ENCODE measurements at places on chromosomes 7 and 10.

DNA sequence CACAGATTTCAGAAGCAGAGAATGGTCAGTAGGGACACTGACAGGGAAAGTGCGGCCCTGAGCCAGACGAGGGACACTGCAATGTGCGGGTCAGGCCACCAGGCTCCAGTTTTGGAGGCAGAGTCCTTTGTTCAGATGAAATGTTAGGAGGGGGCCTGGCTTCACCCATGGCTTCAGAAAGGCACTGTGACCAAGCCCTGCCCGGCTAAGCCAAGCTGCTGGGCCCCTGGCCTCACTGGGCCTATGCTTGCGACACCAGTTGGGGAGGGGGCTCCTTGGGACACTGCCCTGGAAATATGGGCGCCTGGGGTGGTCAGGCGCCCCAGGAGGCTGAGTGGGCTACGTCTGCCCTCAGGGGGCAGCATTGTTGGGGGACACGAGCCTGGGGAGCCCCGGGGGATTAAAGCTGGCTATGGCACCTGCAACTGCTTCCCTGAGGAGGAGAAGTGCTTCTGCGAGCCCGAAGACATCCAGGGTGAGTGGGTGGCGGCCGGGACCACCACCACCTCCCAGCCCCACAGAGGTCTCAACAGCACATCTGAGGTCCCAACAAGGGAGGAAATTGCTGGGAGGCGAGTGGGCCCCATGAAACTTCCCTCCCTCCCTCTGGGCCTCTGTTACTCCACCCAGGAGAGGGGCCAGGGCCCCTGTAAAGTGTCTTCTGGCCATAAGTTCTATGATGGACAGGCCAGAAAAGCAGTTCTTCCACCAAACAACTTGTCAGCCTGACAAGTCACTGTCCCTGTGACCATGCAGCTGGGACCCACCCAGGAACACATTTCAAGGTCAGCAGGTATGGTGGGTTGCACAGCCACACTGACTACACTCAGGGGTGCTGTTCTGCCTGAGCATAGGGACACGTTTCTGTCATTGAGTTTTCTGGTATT is 24.8 kb upstream of the CSGALNACT2 start:
- no peak for DNase-seq

DNA sequence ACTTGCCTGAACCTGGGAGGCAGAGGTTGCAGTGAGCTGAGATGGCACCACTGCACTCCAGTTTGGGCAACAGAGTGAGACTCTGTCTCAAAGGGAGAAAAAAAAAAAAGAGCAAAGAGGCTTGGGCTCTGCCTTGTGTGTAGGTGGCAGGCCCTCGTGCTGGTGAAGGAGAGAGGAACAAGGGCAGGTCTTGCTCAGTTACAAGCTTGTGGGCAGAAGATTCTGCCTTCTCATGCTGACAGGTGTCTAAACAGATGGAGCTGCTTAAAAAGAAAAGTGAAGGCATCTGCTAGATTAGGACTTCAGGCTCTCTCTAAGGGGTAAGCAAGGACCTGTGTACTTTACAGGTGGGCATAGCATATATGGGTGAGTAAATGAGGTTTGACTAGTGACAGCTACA is 65.5 kb upstream of the TRIM8 start:
- no peak for DNase-seq

DNA sequence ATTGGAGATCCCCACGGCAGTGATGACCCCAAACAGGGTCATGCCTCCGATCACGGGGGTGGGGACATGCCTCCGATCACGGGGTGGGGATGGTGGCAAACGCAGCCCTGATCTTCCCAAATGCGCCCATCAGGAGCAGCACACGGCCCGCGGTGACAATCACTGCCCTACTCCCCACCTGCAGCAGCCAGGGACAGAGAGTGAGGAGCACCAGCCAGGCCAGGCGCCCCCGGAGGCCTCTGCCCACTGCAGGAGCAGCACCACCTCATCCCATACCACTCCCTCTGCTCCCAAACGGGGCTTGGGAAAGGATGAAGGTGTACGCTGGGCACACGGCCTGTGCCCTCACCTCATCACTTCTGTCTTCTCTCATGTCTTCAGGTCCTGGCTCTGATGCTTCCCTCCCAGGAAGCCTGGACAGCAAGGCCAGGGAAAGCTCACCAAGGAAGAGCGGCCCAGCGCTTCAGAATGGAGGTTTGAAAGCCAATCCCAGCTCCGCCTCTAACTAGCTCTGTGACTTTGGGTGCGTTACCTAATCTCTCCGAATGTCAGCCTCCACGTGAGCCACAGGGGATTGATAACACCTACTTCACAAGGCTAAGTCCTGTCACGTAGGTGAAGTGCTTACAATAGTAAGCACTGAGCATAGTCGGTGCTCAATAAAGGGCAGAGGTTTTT is 37.1 kb downstream of the STRA8 start:
- DNase-seq = no peak

DNA sequence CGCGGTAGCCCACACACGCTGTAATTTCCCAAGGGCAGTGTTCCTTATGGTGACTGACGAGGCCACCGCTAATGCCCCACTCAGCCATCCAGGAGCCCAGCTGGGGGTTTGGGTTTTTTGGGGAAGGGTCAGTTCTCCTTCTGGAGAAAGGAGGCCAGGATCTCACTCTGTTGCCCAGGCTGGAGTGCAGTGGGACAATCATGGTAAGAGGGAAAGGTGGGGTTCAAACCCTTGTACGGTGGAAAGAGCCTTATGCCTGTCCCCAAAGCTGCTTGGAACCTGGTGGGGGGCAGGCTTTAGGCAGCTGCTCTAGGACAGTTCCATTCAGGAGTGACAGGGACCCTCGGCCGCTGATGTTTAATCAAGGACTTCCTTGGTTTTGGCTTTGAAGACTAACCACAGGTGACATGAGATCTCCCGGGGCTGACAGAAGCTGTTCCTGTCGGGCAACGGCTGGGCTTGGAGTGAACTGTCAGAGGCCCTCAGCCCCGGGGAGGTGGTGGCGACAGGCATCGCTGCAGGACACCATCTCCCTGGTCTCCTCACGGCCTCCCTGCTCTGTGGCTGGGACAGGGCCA is 84.5 kb downstream of the CARD11 start:
- DNase-seq = no peak

- DNase-seq = no peak
These were observed 269.9 kb upstream of the FERD3L start for GRCh38 chr7:19415123-19415522.

- no peak for DNase-seq
These were observed 27.8 kb downstream of the STN1 start for GRCh38 chr10:103890194-103890658.

DNA sequence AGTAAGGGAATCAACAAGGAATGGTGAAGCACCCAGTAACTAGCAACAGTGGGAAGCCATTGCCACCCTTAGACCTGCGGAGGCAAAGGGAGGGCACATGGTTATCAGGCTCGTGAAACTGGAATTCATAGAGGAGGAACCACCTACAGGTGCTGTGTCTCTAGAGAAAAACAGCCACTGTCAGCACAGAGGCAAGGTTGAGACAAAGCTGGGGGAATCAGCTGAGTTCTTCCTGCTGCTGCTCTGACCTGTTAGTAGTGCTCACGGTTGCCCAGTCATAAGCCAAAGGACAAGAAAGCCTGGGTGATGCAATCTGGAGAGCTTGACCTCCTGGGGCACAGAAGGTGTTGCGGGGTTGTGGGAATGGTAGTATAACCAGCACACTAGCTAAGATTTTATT is 110.1 kb downstream of the TPST1 start:
- no peak for DNase-seq

GRCh38 chr7:36942955-36943354 is 218.7 kb upstream of the AOAH start:
- DNase-seq = no peak

- DNase-seq = no peak
These were observed 38.6 kb downstream of the ZNF25 start for GRCh38 chr10:37937864-37938263.

DNA sequence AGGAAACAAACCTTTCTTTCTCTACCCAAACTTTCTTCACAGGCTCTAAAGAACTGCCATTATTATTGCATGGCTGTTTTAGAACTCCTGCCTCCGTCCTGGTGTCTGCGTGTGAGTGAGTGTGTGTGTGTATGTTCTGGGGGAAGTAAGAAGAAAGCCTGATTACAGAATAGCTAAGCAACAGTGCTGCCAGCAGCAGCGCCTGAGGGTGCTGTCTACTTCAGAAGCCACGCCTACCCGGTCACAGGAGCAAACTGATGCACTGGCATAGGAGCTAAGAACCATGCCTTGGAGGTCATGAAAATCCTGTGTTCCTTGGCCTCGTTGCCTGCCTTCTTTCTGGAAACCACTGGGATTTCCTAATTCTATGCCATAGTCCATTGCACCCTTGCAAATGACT is 25.2 kb downstream of the LIPK start:
- peak; percentile 59 for DNase-seq

- DNase-seq = no peak
These were observed 91.0 kb upstream of the PDCD4 start for GRCh38 chr10:110780704-110781103.

GRCh38 chr7:117152213-117153007 is 170.4 kb downstream of the WNT2 start:
- no peak for DNase-seq

DNA sequence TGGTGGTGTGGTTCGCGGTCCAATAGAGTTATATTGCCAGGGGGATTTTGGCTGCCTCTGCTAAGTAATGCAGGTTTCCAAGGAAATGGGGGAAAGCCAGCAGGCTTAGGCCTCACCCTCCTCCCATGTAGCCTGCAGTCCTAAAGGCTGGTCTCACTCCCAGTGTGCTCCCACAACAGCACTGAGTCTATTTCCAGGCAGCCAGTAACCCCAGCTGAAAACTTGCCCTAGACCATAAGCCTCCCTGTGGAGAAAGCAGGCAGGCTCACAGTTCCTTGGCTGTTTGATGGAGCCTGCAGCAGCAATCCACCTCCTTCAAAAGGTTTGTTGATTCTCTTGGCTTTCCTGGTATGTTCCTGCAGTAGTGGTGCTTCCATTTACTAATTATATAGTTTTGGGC is 220.0 kb upstream of the ZNF804B start:
- DNase-seq = no peak

DNA sequence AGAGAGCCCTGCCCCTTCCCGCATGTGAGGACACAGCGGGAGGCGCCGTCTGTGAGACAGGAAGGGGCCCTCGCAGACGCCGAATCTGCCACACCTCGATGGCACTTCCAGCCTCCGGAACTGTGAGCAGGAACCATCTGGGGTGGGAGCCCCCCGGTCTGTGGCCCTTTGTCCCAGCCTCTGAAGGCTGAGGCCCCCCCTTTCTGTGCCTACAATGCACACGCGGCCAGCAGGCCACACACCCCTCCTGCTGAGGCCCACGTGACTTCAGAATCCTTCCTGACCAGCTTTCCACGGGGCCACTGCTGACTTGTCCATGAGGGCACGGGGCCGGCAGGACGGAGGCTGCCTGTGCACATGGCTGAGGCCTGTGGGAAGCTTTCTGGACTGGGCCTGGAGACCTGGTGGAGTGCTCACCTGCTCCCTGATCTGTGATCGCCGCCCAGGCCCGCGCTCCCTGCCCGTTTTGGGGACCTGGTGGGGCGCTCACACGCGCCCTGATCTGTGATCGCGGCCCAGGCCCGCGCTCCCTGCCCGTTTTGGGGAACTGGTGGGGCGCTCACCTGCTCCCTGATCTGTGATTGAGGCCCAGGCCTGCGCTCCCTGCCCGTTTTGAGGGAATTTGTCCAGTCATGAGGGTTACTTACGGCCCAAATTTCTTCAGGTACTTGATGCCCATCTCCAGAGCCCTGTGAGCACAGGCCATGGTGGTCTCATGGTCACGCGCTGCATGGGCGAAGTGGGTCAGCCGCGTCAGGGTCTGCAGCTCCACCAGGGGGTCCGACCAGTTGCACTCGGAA is 34.3 kb downstream of the CFAP46 start:
- no peak for DNase-seq

DNA sequence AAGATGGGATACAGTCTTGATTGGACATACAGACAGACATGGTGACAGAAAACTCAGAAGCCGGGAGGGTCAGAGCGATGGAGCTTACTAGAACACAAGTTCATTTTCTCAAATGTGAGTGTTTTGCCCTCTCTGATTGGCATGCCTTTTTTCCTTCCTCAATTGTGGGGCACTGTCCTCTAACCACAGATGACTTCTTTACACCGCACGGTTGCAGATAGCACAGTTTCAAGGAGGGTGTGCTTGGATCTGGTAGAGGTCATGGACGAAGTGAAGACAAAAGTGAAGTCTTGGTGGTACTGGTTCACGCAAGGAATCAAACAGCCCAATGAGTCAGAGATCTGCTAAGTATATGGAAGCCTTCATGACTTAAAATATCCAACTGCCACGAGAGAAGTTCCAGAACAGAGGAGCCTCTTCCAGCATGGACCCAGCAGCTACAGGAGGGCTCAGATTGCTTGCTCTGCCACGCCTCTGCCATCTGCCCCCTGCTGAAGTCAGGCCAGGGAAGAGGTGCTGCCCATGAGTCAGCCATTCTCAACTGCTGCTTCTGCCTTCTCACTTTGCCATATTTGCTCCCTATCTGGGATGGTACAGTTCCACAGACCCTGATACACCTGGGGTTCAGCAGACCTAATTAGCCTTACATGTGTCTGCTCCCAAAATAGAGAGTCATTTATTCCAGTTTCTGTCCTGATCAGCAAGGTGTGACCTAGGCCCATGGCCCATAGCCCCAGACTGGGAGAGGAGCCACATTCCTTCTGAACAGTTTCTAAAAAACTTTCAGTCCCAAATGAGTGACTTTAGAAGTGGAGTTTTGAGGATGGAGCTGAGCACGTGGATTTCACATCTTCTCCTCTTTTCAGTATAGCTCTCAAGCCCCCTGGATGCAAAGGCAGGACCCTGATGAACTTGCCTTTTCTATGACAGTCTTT is 413.8 kb downstream of the KCNMA1 start:
- DNase-seq = no peak

GRCh38 chr10:34183016-34183796 is 631.9 kb downstream of the PARD3 start:
- DNase-seq = no peak

DNA sequence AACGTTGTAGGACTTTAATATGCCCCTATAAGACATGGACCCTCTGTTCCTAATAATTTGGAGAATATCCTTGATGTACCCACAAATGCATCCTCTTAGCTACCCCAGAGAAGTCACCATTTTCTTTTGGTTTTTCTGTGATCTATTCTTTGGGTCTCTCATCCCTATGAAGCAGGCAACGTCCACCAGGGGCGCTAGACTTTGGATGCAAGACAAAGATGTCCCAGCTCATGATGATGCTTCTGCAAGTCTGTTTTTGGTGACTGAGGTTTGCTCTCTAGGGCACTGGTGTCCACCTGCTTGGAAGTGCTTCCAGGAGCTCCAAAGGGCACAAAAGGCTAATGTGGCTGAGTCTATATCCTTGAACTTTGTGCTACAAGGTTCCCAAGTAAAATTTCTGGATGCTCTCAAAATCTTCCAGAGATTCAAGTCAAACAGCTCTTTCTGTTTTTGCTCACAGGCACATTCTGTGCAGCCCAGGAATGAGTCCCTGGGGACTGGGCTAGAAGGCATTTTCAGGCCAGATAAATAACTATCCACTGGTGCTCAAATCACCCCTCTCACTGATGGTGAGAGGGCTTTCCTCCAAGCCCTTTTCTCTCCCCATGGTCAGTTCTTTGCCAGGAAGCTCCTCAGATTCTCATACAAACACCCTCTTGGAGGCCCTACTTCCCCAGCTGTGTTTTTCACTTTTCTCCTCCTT is 166.4 kb downstream of the C7orf25 start:
- peak; percentile 18 for DNase-seq

- DNase-seq = peak; percentile 82
These were observed 38.2 kb downstream of the STK32C start for GRCh38 chr10:132269266-132270230.
